T-helper 2 cell (primary cell): ENCODE measurements at places on chromosomes 16 and 17.

DNA sequence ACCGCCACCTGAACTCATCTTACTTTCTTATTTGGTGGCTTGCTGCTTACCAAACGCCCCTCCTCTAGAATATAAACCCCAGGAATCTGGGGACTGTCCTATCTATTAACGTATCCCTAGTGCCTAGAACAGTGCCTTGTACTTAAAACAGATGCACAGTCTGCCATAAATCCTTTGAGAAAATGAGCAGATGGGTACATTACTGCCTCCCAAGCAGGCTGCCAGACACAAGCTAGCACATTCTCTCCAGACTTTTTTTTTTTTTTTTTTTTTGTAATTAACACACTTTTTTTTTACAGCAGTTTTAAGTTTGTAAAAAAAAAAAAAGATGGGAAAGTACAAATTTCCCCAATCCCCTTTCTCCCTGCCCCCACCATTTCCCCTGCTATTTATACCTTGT, 57.3 kb upstream of the RPL38 start:
- no peak for DNase-seq

DNA sequence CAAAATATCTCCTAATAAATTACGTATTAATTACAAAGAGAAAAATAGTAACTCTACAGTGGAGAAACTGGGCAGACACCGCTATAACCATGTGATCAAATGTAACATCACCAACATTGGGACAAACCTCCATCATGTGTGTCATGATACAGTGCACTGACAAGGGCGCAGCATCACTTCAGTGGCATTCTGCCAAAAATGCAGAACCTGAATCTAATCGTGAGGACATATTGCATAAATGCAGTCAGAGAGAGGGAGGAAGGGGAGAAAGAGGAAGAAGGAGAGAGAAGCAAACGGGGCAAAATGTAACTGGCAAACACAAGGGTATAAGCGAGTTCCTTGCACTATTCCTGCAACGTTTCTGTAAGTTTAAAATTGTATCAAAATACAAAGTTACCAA, 74.2 kb upstream of the MARCHF10 start:
- no peak for DNase-seq

DNA sequence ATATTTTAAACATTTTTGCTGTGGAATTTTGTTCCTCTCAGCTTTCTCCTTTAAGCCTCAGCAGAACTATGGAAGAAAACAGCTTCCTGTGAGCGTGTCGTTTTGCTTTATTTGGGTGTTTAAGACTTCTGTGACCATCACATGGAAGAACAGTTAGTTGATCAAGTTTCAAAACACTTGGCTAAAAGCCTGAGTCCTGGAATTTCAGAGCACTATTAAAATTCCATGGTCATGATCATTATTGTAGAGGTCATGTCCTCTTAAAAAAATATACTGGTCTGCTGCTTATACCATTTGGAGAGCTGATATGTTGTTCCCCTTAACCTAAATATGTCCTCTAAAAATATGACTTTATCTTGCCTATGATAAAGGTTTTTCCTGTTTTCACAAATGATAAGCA, 12.6 kb upstream of the CDR2 start:
- DNase-seq: no peak

GRCh38 chr16:46733319-46733830, 14.8 kb downstream of the MYLK3 start:
- no peak for DNase-seq

- DNase-seq: no peak
These were observed 7.0 kb downstream of the COX4I1 start for GRCh38 chr16:85806539-85806938.

GRCh38 chr16:68041783-68042182, 18.7 kb downstream of the DUS2 start:
- no peak for DNase-seq

DNA sequence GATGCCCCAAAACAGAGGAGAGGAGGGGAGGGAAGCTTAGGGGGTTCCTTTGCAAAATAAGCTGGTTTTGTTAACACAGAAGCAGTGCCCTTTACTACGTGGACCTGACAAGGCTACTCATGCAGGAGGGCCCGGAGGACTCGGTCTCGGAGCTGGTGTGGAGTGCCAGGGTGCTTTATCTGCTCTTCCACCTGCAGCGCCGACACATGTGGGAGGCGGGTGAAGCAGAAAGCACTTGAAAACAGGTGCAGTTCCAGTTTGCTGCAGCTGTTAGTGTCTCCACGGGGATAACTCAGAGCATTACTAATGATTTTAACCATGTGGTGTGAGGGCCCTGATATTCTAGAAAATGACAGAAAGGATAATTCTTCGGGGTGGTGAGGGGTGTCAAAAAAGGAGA, 35.0 kb upstream of the MNT start:
- no peak for DNase-seq

GRCh38 chr17:14923981-14924380, 341.1 kb downstream of the PMP22 start:
- DNase-seq: no peak

GRCh38 chr16:23185656-23186055, 3.1 kb downstream of the SCNN1G start:
- no peak for DNase-seq

GRCh38 chr16:74867281-74867849, 92.7 kb upstream of the FA2H start:
- DNase-seq: no peak

- DNase-seq: no peak
These were observed 579.3 kb downstream of the TOX3 start for GRCh38 chr16:51967646-51968045.

- DNase-seq: peak; percentile 16
These were observed 28.7 kb downstream of the TAC4 start for GRCh38 chr17:49819138-49819537.

DNA sequence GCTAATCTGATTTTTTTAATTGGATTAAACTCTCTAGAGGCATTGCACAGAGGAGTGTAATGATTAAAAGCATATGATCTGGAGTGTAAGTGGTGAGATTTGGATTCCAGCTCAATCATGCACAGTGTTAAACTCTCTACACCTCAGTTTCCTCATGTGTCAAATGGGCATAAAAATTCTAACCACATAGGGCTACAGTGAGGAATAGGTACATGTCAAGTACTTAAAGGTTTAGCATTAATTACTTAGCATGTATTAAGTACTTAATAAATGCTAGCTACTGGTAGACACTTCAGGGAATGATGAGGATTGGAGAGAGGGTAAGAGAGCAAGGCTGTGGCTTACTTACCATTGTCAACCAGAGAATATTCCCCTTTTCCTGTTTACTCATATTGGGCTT, 17.1 kb downstream of the ERI2 start:
- DNase-seq: no peak

DNA sequence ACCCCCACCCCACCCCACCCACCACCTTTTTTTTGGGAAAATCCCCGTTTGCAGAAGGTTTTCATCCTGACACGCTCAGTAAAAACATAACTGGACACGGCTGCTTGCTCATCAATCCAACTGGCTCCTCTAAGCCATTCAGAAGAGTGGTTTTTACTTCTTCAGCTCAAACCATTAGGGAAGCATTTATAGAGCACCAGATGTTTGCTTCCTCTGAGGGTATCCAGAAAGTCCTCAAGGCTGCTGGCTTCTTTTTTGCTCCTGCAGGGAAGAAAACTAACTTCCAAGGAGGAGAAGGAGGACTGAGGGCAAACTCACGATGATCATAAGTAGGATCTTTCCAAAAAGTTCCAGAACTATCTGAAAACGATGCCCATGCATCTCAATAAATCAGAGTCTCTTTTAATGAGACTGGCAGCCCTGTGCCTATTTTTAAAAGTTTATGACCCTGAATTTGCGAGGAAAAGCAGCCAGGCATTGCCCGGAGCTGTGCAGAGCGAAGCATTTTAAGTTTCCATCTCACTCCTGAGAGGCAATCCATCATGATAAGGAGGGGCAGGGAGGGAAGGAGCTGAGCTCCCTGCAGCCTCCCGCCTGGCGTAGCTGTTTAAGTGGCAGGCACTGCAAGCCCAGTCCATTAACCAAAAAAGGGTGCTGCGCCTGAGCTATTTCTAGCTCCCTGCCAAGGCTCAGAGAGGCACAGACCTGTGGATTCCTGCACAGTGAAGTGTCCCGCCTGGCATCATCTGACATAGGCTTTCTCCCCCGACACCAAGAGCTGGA, 146.3 kb upstream of the FOXF1 start:
- DNase-seq: no peak

- DNase-seq: no peak
These were observed 9.5 kb downstream of the KRT32 start for GRCh38 chr17:41457676-41458075.

GRCh38 chr16:53085931-53086421, 31.2 kb downstream of the CHD9 start:
- DNase-seq: no peak

- peak; percentile 51 for DNase-seq
These were observed 95.3 kb downstream of the SOCS1 start for GRCh38 chr16:11160676-11161115.

- no peak for DNase-seq
These were observed 1.8 kb downstream of the MPP2 start for GRCh38 chr17:43905400-43905984.

GRCh38 chr17:82126556-82127314, 28.7 kb upstream of the FASN start:
- DNase-seq: peak; percentile 68

DNA sequence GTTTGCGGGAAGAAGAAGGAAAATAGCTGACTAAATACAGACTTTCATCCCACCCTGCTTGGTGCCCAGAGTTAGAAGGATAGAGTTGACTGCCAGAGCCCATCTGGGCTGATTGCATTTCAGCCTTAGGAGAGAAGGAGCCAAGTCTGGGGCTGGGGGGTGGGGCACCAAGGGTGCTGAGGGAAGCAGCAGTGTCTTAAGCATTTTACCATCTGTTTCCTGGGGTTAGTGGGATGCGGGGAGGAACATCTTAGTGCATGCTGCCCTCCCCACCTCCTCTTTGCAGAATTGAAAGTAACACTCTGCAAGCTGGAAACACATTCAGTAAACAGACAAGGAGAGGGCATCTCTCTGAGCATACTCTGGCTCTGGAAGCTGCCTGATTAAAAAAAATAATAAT, 1.5 kb upstream of the ARL5C start:
- DNase-seq: no peak

- no peak for DNase-seq
These were observed 470.2 kb downstream of the PMP22 start for GRCh38 chr17:14794961-14795360.

- peak; percentile 28 for DNase-seq
These were observed 19.2 kb downstream of the GJD3 start for GRCh38 chr17:40345161-40345993.
